Osteoblast (primary cell): ENCODE measurements at places on chromosomes 16 and 17. TPM values are rescaled to one million over a fixed set of nuclear protein-coding genes. Genes with fewer than 3 reads are reported as not detected.

DNA sequence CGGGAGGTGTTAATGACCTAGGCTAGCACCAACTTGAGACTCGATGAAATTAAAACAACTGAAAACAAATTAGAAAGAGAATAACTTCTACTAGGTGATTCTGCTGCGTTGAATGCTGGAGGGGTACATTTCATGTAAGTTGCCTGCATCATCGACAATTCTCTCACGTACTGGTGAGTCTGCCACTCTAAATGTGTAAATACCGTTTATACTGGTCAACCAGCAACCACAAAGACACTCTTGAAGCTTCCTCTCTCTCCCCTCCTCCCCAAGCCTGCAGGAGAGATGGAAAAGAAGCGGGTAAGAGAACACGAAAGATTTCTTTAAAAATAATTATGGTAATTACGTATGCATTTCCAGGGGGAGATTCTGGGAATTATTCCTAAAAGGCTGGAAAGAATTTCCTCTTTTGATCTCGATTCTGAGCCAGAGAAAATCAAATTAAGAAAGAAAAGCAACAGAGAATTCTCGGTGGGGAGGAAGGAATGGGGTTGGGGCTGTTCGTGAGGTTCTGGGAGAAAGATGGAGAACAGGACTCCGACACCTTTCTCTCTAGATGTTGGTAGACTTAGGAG lies 68.6 kb upstream of the MRTFB start:
- DNase-seq = no peak

DNA sequence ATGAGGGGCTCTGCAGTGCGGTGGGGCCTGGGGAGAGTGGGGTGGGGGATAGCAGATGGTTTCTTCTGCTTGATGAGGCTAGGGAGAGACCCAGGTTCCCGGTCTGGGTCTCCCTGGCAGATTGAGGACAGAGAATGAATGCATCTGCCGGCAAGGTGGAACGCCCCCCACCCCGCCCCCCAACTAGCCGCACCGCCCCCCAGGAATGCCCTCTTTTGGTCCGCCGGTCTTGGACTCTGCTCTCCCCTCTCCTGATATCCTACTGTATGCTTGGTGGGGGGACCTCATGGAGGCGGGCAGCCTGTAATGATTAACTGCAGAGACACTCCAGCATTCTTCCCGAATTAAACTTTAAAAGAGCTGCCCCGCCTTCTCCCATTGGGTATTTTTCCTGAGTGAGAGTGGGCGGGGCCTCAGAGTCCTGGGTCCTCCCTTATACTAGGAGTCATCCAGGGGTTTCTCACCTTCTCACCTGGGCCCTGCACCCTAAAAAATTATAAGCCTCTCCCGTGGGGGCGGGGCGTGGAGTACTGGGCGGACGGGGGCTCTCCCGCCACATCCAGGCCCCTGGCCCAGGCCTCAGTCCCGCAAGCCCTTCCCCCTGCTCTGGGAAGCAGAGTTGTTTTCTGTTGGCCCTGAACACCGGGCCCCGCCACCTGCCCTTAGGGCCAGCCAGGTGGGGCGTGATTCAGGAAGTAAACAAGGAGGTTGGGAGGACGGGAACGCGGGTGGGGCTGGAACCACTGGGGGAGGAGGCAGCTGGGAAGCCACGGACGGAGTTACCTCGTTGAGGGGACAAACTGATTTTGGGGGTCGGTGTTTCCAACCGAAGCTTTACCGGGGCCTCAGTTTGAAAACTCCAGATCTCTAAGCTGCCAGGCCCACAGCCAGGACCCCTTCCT lies 1.5 kb downstream of the GRB7 start:
- peak; percentile 95 for DNase-seq

GRCh38 chr17:44076716-44077594 lies 6.4 kb downstream of the G6PC3 start:
- no peak for DNase-seq

- peak; percentile 3 for DNase-seq
Observed at GRCh38 chr16:53357208-53357586, 77.1 kb upstream of the RBL2 start.

The ENPP7 gene
- total RNA-seq = not detected in 2 replicates

The HCRT gene
- not detected in 2 replicates for total RNA-seq

DNA sequence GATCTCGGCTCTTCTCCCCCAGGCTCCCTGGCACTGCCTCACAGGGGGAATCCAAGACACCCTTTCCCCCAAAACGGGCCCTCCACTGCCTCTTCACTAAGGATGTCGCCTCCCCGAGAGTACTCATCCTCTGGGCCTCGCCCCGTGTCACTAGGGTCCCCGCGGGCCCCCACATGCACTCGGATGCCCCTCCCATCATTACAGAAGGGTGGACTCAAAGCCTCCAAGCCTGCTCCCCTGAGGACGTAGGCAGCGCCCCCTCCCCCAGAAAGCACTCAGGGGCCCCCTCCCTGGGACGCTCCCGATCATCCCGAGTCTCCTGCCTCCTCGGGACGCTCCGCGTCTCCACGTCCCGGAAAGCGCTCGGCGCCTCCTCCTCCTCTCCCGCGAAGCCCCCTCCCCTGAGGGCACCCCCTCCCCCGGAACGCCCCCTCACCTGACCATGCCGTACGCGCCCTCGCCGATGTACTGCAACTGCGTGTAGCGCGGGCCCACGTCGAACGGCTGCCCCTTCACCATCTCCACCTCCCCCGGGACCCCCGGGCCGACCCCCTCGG lies 338 bp downstream of the MAPK3 start:
- DNase-seq = no peak

GRCh38 chr17:12744786-12745185 lies 44.5 kb upstream of the ARHGAP44 start:
- no peak for DNase-seq

DNA sequence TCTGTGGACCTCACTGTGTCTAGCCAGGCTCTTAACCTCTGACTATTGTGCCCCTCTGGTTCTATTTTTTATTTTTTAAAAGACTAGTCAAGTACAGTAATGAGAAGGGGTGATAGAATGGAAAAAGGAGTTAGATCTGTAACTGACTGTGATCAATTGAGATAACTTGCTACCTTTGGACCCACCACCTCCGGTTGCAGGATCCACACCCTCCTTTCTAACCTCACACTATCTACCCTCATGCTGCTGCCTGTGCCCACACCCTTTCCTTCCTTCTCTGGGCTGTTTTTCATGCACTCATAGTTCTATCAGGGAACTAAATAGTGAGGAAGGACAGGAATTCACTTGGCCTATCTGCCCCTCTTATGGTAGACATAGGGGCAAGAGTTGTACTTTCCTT lies 172.3 kb downstream of the KATNIP start:
- DNase-seq = no peak

DNA sequence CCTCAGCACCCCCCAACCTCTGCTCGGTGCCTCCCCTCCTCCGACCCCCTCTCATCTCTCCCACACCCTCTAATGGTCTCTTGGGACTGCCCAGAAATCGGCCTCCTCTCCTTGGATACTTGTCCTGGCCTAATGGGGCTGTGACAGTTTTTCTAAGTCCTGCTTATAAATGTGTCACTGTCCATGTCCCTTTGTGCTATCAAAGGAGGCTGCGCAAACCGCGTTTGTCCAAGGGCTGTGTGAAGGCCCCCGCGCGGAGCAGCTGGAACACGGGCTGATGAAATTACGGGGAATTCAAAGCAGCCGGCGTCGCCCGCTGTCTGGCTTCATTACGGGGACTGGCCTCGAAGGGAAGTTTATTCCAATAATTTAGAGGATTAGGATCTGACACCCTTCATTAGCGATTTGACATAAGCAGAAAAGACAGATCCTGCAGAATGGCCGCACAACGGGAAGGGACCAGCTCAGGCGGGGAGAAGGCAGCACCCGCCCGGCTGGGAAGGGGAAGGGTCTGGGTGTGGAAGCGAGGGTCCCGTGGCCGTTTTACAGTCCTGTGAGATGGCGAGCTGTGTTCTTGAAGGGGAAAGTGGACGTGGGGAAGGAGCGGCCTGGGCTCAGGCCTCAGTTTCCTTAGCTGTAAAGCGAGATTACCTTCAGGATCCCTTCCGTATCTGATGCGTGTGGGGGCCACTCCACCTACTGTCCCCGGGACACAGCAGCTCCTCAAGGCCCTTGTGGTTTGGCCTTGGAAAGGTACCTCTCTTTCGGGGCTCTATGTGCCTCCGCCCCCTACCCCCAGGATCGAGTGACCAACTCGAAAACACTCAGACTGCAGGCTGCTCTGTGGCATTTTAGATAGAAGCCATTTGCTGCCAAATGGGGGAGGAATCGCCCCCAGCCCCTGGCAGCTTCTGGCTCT lies 1.6 kb upstream of the WFIKKN2 start:
- peak; percentile 69 for DNase-seq
